ENCODE measurements at places on chromosomes 2 and 18.

GRCh38 chr18:30988440-30988839, 54.1 kb downstream of the DSC3 start:
- no peak for DNase-seq

DNA sequence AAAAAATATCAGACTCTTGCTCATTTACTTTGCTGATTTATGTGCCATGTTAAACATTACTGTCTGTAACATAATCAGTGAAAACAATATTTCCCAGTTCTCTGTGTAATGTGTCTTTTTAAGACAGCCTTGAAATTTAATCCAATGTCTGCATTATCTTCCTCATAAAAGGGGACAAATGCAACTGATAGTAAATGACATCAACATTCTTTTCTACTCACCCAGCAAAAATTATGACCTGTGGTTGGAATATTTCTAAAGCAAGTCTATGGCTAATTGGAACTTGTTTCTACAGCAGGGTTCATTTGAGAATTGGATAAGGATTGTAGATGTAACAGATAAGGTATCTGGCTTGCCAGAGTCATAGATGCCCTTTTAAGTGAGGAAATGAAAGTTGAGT, 34.8 kb downstream of the C1D start:
- peak; percentile 36 for DNase-seq

DNA sequence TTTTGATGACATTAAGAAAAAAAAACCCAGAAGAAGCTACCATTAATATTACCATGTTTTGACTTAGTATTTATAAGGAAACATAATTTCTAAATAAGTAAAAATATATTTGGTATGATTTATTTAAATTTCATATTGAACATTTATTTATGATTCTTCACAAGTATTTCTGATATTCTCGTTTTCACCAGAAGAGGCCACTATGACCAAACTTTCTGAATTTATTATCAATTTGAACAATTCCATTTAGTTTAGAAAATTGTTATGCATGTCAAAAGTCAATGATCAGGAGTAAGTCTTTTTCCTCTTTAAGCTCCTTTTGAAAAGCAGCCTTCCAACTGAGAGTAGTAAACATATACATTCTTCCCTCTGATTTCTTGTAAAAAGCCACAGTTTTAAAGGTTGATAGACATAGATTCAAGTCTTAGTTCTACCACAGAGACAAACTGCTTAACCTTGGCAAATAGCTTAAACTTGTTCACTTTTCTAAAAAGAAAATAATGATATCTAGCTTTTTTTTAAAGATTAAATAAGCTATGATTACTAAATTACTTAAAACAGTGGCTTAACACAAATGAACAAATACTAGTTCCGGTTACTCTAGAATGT, 329.9 kb downstream of the TRIB2 start:
- DNase-seq = no peak

DNA sequence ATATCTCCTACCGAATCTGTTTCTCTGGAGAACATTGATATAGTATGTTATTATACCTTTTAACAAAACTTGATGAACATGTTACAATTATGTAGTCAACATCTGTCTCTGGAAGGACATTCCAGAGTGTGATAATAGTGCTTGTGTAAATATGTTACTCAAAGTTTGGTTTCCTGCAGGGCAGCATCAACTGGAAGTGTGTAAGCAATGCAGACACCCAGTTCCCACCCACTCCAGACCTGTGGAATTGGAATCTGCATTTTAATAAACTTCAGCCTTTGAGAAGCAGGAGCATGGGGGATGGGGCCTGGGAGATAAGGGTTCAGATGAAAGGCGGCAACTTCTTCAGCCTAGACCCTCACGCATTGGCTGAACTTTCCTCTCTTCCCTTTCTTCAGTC, 398.9 kb downstream of the RND3 start:
- DNase-seq = no peak

GRCh38 chr2:7448578-7449264, 531.5 kb downstream of the RNF144A start:
- no peak for DNase-seq

GRCh38 chr2:187544371-187545080, 9.7 kb downstream of the TFPI start:
- no peak for DNase-seq

GRCh38 chr2:218815649-218816048, 16.0 kb downstream of the PRKAG3 start:
- DNase-seq = no peak

DNA sequence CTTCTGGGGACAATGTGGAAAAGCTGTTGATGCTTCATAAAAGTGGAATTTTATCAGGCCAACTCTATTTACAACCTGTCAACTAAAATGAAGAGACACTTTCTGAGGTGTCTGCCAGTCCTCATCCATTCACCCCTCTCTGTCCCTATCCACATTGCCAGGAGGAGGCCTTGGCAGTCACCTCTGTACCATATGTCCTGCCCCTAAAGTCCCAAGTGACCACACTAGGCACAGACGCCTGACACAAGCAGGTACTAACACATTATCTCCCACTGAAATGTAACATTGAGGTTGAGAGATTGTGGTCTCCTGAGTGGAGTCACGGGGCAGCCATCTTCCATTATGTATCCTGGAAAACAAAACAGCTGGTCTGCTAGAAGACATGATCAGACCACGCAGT, 71.4 kb downstream of the OSBPL1A start:
- DNase-seq = no peak

DNA sequence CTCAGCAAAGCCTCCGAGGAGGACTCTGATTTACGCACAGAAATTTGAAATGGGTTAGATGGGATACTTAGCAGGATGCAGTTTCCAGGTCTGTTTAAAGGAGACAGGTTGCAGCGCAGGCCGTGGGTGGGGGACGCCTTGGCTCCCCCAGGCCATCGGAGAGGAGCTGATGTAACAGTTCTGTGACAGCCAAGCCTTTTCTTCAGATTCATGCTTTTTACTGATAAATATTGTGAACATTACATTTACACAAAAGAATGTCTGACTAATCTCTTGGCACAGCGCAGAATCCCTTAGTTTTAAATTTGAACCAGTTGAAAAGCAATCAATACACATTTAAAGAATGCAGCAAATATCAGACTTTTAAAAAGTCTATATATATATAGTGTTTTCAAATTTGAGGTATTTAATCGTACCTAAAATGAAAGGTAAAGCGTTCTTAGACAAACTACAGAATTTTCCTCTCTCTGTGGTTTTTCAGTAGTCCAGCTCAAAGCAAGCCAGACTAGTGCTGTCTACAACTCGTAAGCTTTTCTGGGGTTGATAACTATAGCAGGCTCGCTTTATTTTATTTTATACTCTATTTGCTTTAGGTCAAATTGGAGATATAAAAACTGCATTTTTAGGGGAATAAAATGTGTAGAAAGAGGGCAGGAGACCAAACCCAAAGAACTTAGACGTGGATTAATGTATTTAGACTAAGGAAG, 221.9 kb downstream of the PIEZO2 start:
- no peak for DNase-seq

- DNase-seq = no peak
These were observed 18.3 kb upstream of the TAF4B start for GRCh38 chr18:26207937-26208336.

DNA sequence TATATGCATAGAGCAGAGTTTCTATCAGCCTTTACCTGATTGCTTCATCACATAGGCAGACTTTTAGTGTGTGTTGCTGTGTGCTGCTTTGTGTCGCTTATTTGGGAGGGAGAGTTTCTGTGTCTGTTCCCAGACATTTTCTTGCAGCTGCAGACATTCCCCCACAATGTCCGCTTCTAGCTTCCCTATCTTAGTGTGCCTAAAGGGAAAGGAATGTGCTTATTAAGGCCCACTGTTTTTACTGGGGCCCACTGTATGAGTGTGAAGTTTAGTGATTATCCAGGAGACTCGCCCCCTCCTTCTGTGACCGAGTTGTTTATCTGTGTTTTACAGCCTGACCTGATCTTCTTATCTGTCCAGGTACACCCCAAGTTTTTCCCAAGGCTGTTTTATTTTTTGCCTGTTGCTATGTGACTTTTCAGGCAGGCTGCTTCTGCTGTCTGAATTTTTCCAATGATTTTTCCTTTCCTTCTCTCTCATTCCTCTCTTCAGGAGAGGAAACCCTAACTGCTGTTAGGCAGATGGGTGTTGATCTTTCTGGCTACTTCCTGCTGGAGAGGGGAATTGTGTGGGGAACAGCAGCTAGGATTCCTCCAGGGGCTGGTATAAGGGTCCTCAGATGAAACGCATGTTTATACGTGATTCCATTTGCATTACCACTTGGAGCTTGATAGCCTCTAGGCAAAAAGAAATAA, 47.6 kb downstream of the STK17B start:
- DNase-seq = no peak

GRCh38 chr2:6771634-6772611, 93.8 kb downstream of the CMPK2 start:
- no peak for DNase-seq

- DNase-seq = no peak
These were observed 556.7 kb downstream of the CMPK2 start for GRCh38 chr2:6308986-6309385.

GRCh38 chr2:173136599-173136998, 61.0 kb downstream of the MAP3K20 start:
- no peak for DNase-seq

- no peak for DNase-seq
These were observed 30.4 kb downstream of the TOGARAM2 start for GRCh38 chr2:29011418-29012060.

DNA sequence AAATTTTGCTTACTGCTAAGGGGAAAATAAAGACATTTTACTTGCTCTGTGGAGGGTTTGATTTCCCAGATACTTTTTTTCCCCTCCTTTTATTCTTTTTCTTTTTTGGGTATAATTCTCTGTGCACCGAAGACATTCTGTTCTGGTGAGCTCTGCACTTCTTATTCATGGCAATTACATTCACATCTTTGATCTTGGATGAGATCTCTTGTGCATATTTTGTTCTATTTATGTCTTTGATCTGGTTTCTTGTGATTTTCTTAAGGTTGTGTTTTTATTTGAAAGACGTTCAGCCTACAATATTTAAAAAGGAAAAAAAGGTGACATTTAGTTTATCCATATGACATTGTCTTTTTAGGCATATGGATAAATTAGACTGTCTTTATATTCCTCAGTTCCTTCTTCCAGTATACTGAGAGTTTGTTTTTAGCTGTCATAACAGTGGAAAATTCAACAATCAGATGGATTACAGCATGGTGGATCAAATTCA, 33.7 kb upstream of the EPHA4 start:
- no peak for DNase-seq

DNA sequence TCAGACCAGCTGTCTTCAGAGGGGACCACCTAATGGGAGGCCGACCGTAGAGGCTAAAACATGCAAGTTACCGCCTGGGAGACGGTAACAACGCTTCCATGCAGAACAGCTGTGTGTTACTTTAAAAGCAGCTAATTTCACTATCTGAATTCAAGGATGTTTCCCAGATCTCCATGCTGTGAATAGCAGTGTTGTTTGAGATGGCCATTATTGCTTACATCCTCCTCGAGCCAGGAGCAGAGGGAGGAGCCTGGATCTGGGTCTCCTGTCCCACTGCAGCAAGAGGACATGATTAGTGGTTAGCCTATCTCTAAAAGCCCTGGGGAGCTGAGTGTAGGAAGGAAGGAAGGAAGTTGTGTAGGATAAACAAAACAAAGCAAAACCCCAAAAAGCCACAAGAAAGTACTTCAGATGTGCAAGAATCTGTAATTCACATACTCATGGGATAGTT, 50.9 kb downstream of the ACTR2 start:
- no peak for DNase-seq

DNA sequence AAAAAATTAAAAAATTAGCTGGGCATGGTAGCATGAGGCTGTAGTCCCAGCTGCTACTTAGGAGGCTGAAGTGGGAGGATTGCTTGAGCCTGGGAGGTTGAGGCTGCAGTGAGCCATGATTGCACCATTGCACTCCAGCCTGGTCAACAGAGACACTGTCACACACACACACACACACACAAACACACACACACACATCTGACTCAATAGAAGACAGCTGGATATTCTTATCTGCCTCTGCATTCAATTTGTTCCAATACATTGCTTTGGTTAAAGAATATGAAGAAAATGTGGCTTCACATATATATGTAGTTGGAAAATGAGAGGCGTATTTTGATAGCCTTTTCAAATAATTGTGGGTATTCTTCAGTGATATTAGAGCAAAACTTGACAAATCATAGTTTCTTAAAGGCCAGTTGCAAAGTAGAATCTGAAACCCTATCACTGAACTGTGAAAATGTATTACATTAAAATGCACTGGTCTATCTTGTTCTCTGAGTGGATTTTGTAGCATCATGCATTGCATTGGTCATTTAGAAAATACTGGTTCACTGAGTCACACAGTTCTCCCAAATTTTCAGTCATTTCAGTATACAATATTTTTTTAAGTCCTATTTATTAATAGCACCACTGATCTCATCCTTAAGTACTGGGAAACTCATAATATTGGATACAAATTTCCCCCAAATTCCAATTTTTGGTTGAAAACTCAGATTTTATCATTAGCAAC, 140.9 kb downstream of the MCFD2 start:
- peak; percentile 52 for DNase-seq

GRCh38 chr18:28167835-28168349, 9.0 kb downstream of the CDH2 start:
- no peak for DNase-seq

DNA sequence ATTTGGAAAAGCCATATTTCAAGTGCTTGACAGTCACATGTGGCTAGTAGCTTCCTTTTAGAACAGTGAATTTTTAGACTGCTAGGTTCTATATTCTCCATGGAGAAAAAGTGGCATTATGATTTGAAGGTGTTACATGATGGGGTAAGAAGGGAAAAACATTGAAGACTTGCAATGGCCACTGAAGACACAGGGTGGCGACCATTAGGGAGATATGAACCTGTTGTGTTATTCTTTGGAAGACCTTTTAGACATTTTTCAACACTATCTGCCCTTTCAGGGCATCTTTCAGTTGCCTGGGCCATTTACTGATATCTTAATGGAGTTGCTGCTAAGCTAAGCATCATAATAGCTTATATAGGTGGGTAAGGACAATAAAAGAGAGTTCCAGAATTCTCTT, 1387.2 kb downstream of the SUCLG1 start:
- DNase-seq = no peak

- DNase-seq = no peak
These were observed 61.4 kb upstream of the ASAP2 start for GRCh38 chr2:9145109-9145751.

DNA sequence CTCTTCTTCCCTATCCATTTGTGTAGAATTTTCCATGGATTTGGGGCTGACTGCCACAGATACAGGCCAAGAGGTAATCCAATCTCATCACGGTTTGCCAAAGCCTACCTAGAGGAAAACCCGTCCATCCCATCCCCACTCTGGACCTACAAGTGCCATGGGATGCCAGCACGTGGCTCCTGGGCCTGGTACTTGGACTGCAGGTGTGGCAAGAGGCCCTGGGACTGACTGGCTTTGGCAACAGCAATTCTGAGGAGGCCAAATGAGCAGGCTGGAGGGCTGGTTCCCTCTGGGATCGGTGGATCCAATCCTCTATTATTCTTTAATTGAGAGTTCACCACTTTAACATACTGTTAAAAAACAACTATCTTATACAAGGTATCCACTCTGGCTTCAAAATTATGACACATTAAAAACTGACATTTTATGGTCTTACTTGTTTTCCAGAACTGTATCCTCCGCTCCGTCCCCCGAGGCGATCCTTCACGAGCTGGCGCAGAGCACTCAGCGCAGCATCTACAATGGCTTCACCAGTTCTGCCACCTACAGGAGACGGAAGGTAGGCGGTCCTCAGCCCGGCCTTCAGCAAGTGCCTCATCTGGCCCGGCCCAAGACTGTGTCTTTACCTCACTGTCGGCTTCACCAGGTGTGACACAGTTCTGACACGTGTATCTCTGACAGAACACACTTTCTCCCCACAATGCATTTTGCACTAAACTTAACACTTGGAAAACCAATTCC, 19.8 kb downstream of the PDIA6 start:
- DNase-seq = no peak

- DNase-seq = no peak
These were observed 55.2 kb downstream of the RASGRP3 start for GRCh38 chr2:33531549-33532059.

Data from AG04449 (cell line).